Left ventricle myocardium superior (tissue), 1 donor: ENCODE measurements at places on chromosomes 12 and 14.

DNA sequence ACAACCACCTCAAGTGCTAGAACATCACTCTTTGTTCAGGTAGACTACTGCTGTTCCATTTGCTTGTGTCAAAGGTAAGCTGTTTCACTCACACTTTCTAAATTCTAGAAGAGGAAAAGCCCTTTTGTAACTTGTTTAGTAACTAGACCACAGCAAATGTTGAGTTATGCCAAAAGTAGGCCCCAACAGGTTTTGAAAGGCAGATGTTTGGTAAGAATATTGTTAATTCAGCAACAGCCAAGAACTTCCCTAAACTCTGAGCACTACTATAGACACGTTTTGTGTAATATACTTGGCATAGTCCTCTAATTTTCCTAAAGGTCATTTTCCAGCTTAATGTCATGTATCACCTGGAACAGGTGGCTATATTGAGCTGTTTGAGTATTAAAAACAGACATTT, 79.0 kb downstream of the DCAF5 start:
- DNase-seq = no peak

DNA sequence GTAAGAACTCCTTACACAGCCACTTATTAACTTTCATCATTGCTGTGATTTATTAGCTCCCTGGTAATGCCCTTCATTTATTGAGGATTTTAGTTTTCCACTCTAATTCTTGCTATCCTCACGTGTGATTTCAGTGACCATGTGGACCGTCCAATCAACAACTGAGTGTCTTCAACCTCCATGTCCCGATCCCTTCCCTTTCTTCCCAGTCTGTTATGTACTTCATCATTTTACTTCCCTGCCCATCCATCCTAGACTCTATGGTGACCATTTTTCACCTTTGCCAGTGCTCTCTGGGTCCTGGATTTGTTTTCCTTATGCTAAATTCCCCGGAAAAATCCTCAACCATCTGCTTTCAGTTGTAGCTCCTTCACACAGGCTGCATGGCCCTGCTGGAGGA, 111.0 kb downstream of the MSRB3 start:
- DNase-seq = no peak

GRCh38 chr14:77128414-77128891, 13.1 kb downstream of the ZDHHC22 start:
- DNase-seq = no peak

GRCh38 chr12:793711-794110, 41.3 kb downstream of the WNK1 start:
- DNase-seq = no peak

GRCh38 chr12:57813111-57813970, 5.2 kb downstream of the AVIL start:
- no peak for DNase-seq

DNA sequence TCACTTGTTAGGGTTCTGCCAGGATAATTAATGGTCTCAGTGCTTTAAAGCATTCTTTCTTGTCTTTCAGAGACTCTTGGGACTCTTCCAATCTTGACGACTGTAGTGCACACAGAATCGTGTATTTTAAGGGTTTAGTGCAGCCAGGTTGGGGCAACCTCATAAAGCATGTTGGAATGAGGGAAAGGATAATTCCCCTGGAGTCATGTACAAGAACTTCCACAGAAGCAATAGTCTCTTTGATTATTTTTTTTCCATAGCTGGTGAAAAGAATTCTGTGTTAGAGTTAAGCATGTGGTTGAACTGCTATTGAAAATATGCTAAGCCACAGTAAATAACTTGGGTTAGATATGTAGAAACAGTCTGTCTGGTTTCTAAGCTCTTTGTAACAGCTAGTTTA, 246.8 kb upstream of the DAAM1 start:
- DNase-seq = no peak

DNA sequence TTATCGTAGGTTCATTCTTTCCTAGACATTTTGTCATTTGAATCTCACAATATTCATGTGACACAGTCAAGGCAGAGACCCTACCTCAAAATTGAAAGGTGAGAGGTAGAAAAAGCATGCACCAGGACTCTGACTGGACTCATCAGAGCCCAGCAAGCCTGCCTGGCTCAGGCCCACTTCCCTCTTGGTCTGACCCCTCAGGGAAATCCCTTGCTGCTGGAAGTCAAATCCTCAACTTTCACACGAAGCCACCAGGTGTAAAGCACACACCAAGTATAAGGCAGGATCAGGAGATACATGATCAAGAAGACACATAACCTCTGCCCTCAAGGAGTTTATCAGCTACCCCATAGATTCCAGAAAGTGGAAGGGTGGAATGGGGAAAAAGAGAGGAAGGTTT, 18.8 kb downstream of the NIN start:
- no peak for DNase-seq
